ENCODE measurements at places on chromosomes 3 and 15.

DNA sequence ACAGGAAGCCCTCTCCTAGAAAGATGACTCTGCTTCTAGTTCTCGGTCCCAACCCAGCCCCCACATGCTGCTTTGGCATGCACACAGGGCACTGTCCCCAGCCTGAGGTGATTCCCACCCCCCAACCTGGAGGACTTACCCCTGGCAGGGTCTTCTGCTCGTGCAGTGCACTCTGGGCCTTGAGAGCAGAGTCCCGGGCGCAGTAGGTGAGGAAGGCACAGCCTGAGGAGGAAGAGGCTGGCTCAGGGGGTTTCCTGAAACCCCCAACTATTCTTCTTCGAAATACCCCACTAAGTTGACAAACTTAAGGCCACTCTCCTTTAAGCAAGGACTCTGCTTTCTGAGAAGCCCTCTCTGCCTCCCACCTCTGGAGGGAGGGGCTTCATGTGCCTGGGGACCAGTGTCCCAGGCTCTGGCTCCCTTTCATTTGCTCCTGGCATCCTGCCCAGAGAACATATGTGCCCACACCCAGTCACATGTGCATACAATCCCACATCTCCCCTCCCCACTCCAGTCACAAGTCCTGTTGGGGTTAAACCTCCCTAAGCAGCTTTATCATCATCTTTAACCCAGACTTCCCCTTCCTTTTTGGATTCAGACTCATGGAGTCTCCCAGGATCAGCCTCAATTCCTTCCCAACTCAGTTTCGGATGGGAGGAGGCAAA is 4.1 kb downstream of the CELF6 start:
- DNase-seq, result peak; percentile 92

DNA sequence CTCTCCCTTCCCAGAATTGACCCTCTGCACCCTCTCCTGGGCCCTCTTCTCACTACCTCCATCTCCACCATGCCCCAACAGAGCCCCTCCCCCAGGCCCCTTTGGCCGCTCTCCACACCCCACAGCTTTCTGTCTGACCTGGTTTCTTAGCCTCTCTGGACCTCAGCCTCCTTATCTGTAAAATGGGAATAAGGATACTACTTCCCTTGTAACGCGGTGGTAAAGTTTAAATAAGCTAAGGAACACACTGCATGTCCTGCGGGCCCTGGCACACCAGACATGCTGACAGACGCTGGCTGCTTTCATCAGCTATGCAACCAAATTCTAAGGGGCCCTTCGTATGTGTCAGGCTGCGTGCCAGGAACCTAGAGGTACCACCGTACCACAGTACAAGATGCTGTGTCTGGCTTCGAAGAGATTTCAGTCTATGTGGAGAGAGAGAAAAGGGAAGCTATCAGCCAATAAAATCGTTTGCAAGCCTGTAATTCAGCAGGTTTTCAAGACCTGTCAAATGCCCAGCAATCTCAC is 777 bp upstream of the SLC51A start:
- no peak for DNase-seq

GRCh38 chr3:133464573-133464972 is 64.7 kb downstream of the BFSP2 start:
- no peak for DNase-seq

DNA sequence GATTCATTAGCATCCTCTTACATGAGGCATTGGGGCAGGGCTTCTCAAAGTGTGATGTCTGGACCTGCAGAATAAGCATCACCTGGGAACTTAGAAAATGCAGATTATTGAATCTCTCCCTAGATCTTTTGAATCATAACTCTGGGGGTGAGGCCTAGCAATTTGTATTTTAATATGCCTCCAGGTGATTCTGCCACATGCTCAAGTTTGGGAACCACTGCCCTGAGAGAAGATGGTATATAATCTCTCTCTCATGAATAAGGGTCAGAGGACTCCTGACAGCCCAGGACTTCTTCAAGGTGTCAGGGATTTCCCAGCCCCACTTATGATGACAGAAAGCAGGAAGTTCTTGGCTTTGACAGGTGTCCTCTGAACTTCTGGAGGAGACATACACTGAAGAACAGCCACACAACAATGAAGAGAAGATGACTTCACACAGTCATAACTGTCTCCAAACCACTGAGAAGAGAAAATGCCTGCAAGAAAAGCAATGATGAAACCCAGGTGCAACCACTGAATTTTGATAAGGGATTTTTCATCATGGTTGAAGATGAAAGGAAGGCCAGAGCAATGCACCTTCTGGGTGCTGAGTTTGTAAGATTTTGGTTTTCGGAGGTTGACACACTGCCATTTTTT is 211.9 kb upstream of the MRPL3 start:
- DNase-seq, result no peak

DNA sequence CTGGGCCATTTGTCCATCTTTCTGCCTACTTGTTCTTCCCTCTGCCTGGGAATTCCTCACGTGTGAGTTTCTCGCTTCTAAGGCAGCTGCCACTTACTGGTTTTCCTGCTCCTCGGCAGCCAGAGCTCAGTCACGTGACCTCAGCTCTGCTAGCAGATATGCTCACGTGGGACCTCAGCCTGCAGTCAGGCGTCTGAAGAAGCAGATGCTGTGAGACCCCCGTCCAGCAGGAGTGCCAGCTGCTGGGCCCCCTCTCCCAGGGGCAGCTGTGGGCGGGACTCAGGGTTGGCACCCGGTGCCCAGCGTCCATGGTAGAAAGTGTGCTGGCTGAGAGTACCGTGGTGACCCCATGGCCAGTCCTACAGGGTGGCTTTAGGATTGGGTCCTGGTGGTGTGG is 161.3 kb upstream of the TLE3 start:
- peak; percentile 64 for DNase-seq

GRCh38 chr15:39789736-39790135 is 7.1 kb upstream of the FSIP1 start:
- DNase-seq, result no peak

GRCh38 chr15:68197661-68198437 is 7.3 kb downstream of the CALML4 start:
- DNase-seq, result no peak

DNA sequence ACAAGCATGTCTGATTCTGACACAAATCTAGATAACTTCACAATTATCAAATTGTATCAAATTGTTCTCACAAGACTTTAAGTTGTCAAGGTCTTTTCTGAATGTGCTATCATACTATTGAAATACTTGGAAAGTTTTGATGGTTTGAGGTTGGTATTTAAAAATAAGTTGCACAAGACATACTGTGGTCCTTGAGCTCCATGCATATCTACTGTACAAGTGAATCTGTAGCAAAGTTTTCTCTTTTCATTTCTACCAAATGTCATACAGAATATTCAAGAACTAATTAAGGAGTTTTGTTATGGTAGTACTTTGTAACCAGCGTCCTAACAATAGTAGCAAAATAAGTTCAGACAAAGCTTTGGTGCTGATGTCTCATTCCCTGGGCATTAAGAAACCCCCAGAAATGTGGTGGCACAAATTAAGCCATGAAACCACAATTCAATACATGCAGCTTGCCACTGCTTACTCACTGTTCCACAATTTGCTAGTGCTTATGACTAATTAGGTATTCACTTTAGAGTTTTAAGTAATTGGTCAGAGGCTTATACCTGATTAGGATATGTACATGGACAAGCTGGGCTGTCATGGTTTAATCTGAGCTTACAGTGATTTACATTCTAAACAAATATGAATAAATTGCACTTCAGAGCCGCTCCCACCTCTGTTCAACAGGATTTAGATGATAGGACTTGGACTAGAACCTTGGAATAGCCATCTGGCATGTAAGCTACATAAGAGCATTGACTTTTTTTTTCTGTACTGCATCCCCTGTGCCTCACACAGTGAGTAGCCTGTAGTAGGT is 8.8 kb downstream of the TBC1D23 start:
- DNase-seq, result peak; percentile 99

- DNase-seq, result no peak
These were observed 29.4 kb upstream of the KLHL6 start for GRCh38 chr3:183584914-183585280.

- no peak for DNase-seq
These were observed 460.3 kb upstream of the PROK2 start for GRCh38 chr3:72245183-72245811.

DNA sequence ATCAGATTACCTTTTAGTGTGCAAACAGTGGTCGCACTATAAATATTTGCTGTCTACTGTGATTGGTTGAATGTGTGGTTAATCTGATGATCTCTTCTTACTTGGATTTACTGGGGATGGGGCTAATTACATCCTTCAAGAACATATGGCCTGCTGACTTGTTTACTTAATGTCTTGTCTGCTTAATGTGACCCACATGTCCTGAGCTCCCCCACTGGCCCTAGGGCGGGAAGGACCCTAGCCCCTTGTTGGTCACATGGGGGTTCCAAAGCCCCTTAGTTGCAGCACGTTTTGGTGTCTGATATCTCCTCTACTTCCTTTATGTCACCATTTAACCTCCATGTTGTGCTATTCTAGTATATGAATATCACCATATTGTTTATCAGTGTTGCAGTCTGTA is 17.8 kb upstream of the P2RY12 start:
- DNase-seq, result no peak

DNA sequence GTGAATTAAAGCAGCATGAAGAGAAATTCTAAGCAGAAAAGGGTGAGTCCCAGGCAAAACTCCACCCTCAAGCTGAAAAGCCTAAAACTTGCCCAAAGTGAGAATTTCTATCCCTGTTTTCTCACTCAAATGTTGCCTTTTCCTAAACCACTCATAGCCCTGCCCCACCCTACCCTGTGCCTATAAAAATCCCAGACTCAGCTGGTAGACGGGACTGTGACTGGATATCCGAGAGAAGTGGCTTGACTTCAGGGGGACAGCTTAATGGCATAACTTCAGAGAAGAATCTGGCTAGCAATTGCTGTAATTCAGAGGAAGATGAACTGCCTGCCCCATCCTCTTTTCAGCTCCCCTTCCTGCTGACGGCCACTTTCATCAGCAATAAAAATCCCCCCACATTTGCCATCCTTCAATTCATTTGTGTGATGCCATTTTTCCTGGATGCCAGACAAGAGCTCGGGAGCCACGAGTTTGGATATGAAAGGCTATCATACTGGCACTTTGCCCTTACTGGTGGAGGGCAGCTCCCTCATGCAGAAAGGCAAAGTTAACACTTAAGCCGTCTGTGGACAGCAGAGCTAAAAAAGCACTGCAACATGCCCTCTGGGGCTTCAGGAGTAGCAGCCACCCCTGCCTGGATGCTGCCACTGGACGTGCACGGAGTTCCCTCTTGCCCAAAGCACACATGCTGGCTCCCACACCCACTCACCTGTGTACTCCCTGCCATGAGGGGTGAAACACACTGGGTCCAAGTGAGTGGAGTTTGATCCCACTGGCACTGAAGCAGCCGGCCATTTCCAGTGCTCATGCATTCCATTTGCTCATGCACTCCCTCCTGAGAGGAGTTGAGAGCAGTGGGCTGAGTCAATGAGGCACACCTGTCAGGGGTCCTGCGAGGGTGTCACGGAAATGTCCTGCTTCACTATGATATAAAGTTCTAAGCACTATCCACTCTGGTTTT is 670.6 kb downstream of the PLOD2 start:
- no peak for DNase-seq

DNA sequence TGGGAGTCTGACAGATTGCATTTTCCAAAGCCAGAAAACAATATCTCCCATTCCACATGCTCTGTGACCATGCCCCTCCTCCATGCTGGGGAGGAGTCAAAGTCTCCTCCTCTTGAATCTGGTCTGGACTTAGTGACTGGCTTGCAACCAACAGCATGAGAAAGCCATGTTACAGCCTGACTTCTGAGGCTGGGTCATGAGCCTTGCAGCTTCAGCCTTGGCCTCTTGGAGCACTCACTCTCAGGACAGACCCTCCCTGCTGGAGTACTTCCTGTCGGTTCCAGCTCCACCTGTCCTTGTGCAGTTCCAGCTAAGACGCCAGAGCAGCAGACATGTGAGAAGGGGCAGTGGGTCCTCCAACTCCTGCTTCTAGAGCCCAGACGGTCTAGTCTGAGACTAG is 49.7 kb upstream of the RBSN start:
- no peak for DNase-seq

GRCh38 chr3:195441051-195441450 is 1.8 kb downstream of the ACAP2 start:
- DNase-seq, result no peak

GRCh38 chr15:40796041-40796440 is 10.8 kb upstream of the ZFYVE19 start:
- no peak for DNase-seq

DNA sequence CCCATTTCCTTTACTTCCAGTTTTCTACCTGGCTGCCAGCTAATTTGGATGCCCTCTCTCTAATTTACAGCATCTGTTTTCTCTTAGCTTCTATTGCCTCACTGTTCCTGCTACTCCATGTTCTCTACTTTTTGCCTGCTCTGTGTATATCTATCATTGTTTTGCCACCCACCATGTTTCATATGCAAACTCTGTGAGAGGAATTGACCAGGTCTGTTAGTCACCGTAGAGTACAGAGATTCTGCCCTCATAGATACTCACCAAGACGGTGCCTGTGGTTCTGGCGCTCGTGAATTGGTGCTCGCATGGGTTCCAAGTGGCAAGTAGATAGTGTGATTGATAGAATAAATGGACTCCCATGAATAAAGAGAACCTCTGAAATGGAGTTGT is 288.8 kb downstream of the CNTN6 start:
- no peak for DNase-seq

DNA sequence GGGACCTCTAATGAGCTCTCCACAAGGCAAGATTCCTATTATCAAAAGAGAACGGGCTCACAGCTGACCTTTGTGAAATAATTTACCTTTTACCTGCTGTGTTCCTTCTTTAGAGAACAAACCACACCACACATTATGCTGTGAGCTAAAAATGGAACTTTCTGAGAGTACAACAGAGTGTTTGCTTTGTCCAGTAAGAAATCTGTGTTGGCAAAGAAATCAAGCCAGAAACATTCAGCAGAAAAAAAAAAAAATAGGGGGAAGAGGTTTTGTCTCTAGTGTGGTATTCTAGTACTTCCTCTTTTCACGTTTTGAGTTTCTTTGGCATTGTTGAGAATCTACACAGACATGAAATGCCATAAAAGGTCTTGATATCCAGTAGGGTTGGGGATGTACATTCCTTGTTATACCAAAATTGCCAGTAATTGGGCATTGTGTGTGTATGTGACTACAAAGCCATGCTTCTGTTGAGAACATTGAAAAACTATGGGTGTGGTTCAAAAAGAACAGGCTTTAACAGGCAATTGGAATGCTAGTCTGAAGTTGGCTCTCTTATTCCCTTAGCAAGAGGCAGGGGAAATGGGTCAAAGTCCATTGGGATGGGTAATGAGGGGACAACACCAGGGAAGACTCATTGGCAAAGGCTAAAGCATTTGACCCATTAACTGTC is 273.5 kb downstream of the NEK10 start:
- DNase-seq, result no peak

DNA sequence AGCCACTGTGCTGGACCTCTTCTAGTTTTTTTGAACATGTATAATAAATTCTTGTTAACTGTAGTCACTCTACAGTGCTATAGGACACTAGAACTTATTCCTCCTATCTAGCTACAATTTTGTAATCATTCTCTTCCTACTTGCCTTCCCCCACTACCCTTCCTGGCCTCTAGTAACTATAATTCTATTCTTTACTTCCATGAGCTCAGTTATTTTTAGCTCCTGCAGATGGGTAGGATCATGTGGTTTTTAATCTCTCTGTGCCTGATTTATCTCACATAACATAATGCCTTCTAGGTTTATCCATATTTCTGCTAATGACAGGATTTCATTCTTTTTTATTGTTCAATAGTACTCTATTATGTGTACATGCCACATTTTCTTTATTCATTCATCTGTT is 113.2 kb upstream of the FGF7 start:
- no peak for DNase-seq

Measured in retinal pigment epithelial cell (primary cell).